ENCODE measurements at places on chromosomes 6 and 20. TPM values are rescaled to one million over a fixed set of nuclear protein-coding genes. Genes with fewer than 3 reads are reported as not detected.

Gene GJA1
- 3.3 TPM for total RNA-seq

Gene PDYN
- not detected for total RNA-seq

Gene ZC2HC1B
- 0.36 TPM for total RNA-seq

Gene STX11
- total RNA-seq: 1.9 TPM

Gene PTPRT
- total RNA-seq: not detected

Gene C20orf141
- total RNA-seq: not detected

Gene PDE7B
- 0.52 TPM for total RNA-seq

Gene NHLRC1
- total RNA-seq: 4.1 TPM

Gene TBX18
- 22.6 TPM for total RNA-seq

Gene MLN
- not detected for total RNA-seq

Gene SPATS1
- not detected for total RNA-seq

Gene TAF4
- total RNA-seq: 7.8 TPM

Gene THBD
- total RNA-seq: 14.2 TPM

Gene SOBP
- total RNA-seq: 0.42 TPM

Gene C6orf15
- 1.2 TPM for total RNA-seq

Gene RCAN2
- total RNA-seq: 1.4 TPM

Gene GABRR1
- total RNA-seq: not detected

Gene MYLK2
- total RNA-seq: 0.13 TPM

Gene CFAP206
- total RNA-seq: not detected

Gene PSORS1C2
- not detected for total RNA-seq

Gene SUMO4
- total RNA-seq: 0.52 TPM

Gene FAM83D
- total RNA-seq: 0.67 TPM

Gene CAP2
- total RNA-seq: 262 TPM

Gene GSTA4
- 40.6 TPM for total RNA-seq

Gene LTB
- 0.40 TPM for total RNA-seq

Gene FAM184A
- 1.5 TPM for total RNA-seq

Gene HUS1B
- 0.36 TPM for total RNA-seq

Gene CALHM5
- 5.4 TPM for total RNA-seq

Gene RUNX2
- 8.2 TPM for total RNA-seq

Gene SLC22A3
- total RNA-seq: not detected

Gene KIAA1755
- 0.57 TPM for total RNA-seq

Gene SNX3
- 181 TPM for total RNA-seq

Gene TRMT11
- total RNA-seq: 23.4 TPM

Gene SGK2
- total RNA-seq: 1.7 TPM

Gene TSPO2
- not detected for total RNA-seq

Gene UBE2C
- total RNA-seq: 2.4 TPM

Gene TTK
- total RNA-seq: 0.40 TPM

Gene R3HDML
- total RNA-seq: not detected
